ENCODE measurements at places on chromosomes 5 and 9.

GRCh38 chr5:133928587-133929393, 39.6 kb downstream of the C5orf15 start:
- DNase-seq, result no peak

DNA sequence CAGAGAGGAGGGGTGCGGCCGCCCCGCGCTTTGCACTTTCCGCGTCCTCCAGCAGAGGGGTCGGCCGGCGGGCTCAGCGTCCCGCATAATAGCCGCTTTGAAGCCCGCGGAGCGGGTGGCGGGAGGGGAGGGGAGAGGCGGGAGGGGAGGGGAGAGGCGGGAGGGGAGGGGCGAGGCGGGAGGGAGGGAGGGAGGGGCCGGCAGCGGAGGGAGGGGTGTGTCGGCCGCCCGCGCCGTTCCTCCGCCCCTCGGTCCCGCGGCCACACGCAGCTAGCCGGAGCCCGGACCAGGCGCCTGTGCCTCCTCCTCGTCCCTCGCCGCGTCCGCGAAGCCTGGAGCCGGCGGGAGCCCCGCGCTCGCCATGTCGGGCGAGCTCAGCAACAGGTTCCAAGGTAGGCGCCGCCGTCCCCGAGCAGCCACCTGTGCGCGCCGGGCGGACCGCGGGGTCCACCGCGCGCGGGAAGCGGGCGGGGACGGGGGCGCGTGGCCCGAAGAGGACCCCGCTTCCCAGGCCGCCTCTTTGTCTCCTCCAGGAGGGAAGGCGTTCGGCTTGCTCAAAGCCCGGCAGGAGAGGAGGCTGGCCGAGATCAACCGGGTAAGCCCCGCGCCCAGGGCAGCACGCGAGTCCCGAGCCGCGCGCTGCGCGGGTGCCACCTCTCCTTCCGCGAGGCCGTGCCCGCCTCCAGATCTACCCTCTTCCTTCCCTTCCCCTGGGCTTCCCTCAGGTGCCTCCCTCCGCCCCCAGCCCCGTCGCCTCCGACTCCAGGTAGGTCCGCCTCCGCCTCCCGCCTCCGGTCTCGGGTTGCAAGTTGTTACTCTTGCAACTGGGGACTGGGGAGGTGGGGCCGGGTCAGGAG, at the start of gene AIF1L:
Gene AIF1L, plus strand, starts transcription at position 263 of the 857 bp plus-strand sequence. Its CDS starts 99 bp downstream, at position 362.
- DNase-seq, result peak; percentile 63

DNA sequence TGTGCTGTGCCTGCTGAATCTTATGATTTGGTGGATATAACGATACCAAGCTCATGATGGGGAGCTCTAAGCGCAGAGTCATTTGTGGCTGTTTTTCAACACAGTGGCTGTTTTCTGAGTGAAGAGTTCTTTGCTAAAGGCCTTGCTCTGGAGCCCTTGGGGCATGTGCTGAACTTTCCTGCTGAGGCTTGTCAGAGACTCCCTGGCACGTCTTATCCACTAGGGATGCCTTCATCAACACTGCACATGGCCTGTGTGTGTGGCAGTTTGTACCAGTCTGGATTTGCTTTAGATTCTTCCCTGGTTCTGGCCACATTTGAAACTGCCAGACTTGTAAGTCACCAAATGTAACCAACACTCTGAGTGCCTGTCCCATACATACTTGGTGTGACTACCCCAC, 188.2 kb downstream of the DMRT2 start:
- no peak for DNase-seq

- peak; percentile 20 for DNase-seq
Observed at GRCh38 chr5:59173578-59173977, 590.7 kb downstream of the RAB3C start.

DNA sequence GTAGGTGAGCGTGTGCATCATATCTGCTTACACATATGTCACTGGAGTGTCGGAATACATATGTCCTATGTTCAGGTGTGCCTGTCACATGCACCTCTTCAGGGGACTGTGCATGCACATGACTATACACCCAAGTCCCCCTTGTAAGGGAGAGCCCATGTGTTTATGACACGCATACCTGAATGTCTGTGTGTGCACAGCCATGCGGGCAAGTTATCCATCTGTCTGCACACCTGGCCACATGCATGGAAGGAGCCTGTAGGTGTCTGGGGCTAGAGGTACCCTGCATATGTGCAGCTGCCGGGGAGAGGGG, 622 bp upstream of the RGS14 start:
- DNase-seq, result no peak
